ENCODE measurements at places on chromosomes 2 and 18.
A peak's percentile ranks its signal among the peaks of the same experiment; 100 is the strongest.

DNA sequence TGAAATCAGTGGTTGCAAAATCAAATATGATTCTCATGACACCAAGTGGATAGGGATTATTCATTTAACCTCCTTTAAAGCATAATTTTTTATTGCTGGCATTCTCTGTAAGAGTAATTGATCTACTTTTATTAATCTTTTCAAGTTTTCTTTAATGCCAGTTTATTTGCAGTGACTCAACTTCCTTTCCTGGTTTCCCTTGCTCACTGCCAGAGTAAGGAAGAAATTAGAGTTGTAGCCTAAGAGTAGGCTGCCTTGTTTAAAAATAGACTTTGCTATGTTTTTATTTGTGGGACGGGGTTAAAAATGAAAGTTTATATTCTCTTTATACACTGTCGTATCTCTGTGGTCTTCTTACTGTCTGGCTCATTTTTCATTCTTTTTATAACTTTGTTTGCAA lies 148.6 kb downstream of the WDR7 start:
- DNase-seq, result peak; percentile 11

- no peak for DNase-seq
Observed at GRCh38 chr2:168565512-168565911, 109.4 kb downstream of the CERS6 start.

DNA sequence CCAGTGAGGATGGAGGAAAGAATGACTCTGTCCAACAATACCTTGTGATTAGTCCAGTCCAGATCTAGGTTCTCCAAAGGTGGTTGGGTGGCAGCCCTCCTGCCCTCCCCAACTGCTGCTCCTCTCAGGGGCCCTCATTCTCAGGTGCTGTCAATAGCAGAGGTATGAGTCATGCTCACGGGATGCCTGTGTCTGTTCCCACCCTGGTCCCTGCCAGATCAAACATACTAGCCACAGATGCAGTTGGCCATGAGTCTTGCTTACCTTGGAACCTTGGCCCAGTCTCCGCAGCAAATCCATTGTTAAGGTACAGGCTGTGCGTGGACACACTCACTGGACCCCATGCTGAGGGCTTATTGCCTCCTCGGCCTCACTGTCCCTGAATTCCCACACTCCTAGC lies 24.9 kb upstream of the RPIA start:
- no peak for DNase-seq

GRCh38 chr18:23838801-23839366 lies 149.6 kb downstream of the LAMA3 start:
- peak; percentile 60 for DNase-seq

GRCh38 chr2:105317937-105318336 lies 11.6 kb downstream of the TGFBRAP1 start:
- no peak for DNase-seq

DNA sequence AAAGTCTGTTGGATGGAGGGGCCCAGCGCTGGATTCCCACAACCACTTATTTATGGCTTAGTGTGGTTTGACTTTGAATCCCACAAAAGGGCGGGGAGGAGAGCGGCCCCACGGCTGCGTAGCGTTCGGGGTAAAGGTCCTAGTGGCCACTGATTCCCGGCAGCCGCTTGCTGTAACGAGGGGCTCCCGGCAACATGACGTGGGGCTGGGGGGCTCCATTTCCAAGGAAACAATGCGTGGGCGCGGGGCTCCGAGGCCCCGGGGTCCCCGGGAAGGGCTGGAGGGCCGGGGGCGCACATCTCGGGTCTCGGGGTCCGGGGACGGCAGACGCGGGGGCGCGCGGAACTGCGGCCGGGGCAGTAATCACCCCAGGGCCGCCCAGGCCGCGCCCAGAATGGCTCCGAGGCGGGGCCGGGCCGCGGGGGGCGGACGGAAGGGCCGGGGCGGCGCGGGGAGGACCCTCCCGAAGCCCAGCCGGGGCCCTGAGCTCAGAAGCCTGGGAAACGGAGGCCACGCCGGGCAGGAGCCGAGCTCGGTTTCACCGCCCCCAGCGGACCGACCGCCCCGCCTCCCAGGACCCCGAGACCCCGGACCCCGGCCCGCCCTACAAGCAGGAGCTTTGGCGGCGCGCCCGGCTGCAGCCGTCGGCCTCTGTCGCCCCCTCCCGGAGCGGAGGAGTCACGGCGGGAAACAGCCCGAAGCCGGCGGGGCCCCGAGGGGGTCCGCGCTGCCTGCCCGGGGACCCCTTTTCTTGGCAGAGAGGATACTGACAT lies 11.9 kb upstream of the MLPH start:
- peak; percentile 93 for DNase-seq

- DNase-seq, result no peak
Observed at GRCh38 chr2:82793711-82794435, 1665.2 kb downstream of the SUCLG1 start.

DNA sequence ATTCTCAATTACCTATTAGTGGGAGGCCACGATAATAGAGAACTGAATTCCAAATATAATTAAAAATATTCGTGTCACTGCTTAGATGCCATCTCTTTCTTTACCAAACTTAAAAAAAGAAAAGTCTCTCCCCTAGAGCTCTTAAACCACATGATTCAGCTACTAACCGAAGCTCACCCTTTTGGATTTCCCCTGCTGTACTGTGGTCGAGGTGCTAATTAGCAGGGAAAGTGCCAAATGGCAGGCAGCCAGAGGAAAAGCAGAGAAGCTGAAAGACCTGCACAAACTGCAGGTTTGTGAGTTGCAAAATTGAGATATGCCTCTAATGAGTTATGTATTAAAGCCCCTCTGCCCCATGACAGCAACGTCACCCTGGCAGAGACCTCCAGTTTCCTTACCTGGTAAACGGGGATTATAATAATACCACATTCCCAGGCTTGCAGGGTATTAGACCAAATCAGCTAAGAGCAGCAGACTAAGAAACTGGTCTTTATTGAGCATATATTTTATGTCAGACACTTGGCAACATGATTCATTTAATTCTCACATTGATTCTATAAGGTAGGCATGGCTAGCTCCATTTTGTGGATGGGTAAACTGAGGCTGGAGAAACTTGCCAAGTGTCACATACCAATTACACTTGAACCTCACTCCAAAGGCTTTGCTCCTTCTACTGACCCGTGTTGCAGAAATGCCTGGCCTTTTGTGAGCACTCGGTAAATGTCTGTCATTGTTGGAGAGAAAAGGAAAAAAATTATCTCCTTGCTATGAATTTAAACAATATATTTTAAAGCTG lies 259.7 kb downstream of the LPIN1 start:
- peak; percentile 28 for DNase-seq

GRCh38 chr2:141201016-141201565 lies 929.7 kb downstream of the LRP1B start:
- no peak for DNase-seq

GRCh38 chr18:31432316-31432715 lies 15.2 kb upstream of the DSG3 start:
- no peak for DNase-seq

All from fibroblast of villous mesenchyme (primary cell).